NCI-H748 treated with DMSO at 0.1 percent for 48 hours (cell line): ENCODE measurements at places on chromosomes 1 and 21.

DNA sequence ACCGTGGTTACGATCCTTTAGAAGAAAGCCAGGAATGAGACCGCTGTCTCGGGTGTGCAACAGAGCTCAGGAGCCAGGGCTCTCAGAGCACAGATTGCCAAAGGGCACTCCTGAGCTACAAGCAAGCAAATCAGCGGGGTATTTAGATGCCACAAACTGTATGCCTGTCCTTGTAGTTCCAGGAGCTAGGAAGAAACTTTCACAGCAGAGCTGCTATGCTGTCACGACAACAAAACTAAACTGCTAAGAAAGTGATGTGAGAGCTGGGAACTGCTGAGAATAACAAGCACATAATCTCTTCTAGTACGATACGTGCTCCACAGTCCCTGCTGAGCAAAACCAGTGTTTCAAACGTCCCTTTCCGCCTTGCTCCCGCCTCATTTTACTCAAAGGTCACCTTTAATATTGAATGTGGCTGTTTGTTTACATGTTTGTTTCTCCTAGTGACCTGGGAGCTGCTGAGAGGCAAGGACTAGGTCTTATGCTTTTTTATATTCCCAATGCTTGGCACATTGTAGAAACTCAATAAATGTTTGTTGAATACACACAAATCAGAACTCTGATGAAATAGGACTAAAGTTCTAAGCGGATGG is 14.7 kb downstream of the GREM2 start:
- DNase-seq: no peak

DNA sequence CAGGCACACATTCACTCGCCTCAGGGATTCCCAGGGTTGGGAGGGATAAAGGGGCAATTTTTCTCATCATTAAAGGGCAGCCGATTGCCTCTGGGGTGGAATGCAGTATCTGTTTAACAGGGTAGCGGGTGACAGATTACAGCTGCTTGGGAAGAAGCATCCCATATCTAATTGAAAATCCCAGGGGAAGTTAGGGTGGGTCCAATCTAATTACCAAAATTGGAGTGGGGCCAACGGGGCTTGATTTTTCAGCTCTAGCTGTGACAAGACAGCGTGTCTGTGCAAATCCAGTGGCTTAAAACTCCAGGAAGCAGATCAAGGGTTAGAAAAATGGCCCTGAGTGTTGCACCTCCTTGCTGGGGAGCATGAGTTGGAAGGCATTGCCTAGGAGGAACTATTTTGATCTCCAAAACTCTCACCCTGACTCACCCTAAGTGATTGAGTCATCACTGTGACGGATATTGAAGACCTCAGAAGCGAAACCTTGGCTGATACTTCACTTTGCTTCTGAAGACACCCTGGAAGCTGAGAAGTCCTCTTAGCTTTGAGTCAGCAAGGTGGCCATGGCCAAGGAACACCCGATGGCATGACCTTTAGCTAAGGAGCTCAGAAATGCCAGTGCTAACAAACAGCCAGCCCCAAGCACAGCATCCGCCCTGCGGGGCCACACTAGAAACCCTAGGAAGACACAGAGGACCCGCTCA is 46.0 kb downstream of the GRHL3 start:
- DNase-seq: peak; percentile 20

DNA sequence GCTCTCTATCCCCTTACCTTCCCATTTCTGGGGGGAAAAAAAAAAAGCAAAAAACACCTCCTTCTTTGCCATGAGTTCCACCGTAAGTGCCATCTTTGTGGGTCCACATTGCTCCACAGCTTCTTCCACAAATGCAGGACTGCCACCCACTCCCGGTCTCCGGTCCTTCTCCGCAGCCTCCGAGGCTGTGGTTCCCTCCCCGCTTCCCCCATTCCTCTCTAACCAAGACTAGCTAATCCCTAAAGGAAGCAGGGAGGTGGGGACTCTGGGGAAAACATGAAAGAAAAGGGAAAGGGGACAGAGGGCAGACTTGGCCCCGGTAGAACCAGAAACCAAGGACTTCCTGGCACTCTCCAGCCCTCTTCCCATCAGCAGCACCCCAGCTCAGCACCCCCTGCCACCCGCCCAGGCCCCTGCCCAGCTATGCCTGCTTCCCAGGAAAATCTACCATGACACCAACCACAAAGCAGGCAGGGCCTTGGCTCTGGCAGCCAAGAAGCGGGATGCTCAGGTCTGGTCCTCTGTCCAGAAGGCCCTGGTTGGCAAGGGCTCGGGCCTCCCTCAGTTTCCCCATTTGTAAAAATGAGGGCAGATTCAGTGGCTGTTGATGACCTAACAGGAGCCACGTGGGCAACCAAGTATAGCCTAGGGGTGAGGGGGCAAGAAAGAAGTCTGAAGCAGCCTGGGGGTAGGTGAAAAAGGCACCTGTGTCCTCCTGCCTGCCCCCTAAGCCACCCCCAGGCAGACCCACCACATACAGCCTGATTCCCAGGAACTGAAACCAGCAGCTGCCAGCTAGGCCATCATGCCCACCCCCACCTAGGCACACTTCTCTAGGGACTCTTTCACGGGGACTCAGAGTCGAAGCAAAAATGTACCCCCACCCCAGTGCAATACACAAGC is 2.5 kb downstream of the EPHA2 start:
- no peak for DNase-seq

- DNase-seq: no peak
Measured at GRCh38 chr21:16095005-16095404, 365.2 kb downstream of the USP25 start.

DNA sequence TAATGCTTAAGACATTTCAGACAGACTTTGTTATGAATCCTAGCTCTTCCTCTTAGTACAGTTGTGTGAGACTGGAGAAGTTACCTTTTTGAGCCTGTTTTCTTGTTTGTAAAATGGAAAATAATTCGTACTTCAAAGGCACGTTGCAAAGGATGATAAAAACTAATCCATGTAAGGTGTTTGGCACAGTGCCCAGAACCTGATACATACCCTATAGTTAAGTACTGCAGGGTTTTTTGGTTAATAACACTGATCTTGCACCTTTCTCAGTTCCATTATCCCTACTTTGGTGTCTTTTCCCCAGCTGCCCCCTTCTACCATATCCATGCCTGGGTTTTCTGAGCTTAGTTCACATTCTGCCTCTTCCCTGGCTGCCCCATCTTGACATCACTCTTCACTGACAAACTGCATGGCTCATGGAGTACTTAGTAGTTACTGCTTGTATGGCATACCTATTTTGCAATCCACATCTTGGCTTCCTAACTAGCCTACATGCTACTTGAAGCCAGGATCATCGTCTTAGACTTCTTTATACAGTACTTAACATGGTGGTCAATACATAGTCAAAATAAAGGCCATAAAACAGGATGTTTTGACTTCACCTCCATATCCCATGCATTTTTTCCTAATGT is 10.1 kb downstream of the CCDC185 start:
- no peak for DNase-seq

DNA sequence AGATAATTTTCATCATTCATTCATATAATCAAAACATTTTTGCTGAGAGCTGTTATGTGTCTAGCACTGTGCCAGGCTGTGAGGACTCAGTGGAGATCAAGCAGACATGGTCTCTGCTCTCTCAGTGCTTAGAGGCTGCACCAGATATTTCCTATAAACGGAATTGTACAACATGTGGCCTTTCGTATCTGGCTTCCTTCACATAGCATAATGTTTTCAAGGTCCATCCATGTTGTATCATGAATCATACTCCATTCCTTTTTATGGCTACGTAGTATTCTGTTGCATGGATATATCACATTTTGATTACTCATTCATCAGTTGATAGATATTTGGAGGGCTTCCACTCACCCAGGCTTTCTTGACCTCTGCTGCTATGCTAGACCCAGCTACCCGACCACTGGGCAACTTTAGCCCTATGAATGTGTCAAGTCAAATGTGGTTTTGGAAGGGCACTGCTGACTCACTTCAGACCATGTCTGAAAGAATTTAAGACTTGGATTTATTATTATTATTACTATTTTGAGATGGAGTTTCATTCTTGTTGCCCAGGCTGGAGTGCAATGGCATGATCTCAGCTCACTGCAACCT is 18.5 kb downstream of the NCF2 start:
- no peak for DNase-seq

- DNase-seq: no peak
Measured at GRCh38 chr1:185564816-185565215, 169.4 kb upstream of the HMCN1 start.

DNA sequence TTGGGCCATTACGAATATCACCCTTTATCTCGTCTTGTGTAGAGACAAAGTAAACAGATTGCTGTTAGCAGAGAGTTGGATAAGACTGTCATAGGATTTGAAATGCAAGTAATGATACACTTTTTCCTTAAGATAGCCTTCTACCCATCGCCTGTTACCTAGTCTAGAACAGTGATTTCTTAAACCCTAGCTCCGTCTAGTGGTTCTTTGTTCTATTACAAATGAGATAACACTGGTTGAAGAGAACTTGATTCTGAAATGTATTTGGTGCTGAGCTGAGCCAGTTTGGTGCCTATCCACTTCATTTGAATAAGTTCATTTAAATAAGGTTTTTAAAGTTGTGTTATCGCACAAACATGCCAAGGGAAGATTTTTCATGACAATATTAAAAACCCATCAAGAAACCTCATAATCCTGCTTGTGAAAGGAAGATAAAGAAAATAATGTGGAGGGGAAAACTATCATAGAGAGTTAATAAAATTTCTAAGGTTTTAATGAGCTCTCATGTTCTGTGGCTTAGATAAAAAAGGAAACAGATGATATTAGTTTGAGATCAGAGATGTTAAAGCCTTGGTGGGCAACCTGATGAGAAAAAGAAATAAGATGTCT is 1.5 kb upstream of the KCNH1 start:
- DNase-seq: peak; percentile 13

DNA sequence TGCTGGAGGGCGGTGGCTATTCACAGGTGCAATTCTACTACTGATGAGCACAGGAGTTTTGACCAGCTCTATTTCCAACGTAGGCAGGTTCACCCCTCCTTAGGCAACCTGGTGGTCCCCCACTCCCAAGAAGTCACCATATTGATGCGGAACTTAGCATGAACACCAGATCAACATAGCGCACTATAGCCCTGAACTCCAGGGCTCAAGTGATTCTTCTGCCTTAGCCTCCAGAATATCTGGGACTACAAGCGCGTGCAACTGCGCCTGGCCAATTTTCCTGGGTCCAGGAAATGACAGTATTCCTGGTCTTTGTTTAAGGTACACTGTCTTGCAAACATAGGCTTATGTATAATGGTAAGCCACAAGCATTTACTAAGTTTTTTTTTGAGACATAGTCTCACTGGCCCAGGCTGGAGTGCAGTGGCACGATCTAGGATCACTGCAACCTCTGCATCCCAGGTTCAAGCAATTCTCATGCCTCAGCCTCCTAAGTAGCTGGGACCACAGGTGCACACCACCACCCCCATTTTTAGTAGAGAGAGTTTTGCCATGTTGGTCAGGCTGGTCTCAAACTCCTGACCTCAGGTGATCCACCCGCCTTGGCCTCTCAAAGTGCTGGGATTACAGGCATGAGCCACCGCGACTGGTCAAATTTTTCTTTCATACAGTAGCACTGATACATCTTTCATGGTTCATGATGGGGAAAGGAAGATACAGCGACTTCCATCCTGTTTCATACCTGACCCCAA is 12.6 kb downstream of the MCL1 start:
- no peak for DNase-seq

DNA sequence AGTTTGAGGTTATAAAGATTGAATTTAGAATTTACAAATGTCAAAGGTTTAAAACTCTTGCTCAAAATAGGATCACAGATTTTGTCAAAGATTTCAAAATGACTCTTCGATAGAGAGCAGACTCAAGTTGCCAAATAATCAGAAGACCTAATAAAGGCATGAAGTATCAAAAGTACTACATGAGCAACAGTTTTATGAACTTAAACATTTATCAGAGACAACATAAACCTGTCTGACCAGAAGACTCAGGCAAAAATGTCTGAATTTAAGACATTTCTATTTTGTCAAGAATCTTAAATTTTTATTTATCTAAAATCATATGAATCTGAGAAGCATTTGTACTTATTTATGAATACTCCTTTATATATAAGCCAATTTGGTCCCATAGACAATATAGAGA is 330.9 kb downstream of the PTPRU start:
- DNase-seq: no peak

DNA sequence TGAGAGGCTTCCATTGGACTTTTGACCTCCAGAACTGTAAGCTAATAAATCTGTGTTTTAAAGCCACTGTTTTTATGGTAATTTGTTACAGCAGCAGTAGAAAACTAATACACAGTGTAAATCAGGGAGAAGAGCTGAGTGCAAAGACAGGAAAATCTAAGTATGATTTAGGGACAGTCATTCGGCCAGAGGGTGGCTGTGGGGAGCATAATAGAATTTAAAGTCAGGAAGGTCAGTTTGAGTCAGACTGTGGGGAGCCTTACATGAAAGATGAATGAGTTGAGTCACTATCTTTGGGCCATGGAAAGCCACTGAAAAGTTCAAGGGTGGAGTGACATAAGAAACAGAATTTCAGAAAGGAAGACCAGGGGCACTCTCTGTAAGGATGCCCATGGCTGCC is 52.4 kb upstream of the SSX2IP start:
- DNase-seq: no peak

GRCh38 chr1:56073614-56074006 is 505.8 kb downstream of the PLPP3 start:
- no peak for DNase-seq

GRCh38 chr1:49085079-49085478 is 308.4 kb upstream of the BEND5 start:
- no peak for DNase-seq

GRCh38 chr1:159826441-159827101 is at the start of gene SLAMF8:
SLAMF8 (plus strand) TSS chr1:159826873; CDS start chr1:159826899, 26 bp downstream.
- no peak for DNase-seq

DNA sequence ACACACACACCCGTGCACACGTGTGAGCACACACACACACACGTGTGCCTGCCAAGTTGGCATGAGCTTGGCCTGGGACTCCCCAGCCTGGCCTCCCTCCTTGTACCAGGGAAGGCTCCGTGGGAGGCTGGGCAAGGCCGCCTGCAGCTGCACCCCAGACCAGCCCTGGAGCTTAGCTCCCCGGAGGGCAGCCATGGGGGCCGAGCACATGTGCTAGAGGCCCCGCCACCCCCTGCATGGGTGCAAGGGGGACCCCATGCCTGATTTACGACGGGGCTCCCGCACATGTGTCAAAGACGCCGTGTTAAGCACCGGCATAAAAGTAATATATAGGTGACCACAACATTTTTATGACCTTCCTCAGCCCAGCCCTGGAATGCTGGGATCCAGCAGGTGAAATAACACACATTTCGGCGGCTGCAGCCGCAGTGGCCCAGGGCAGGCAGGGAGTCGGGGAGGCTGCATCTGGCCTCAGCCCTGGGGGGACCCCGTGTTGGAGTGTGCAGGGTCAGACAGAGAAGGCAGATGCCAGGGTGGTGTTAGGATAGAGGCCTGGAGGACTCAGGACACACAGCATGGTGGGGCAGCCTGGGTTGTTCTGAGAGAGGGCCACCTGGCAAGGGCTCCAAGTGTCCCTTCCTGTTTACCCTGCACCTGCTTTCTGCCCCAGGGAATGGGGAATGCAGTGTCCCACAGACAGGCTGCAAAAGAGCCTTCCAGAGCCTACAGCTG is 56.3 kb downstream of the WNT9A start:
- no peak for DNase-seq

DNA sequence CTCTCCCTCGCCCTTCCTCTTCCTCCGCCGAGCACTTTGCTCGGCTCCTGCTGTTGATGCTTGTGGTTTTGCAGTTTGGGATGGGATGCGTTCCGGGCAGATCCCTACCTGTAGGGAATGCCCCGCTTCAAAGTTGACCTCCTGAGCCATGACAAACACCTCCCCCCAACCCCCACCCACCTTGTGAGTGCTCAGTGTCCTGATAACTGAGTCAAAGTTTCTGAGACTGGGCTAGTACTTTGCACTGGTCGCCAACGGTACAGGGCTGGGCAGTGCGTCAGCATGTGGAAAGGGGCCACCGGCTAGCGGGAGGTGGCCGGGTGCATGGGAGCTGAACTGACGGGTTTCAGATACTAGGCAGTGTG is 771 bp downstream of the RABGAP1L start:
- DNase-seq: no peak
